Liver (tissue), 10 donors: ENCODE measurements at places on chromosomes 1 and 21. TPM values are rescaled to one million over a fixed set of nuclear protein-coding genes. Genes with fewer than 3 reads are reported as not detected.

SLC44A5 gene
- 1.1 TPM for total RNA-seq

GUCA2B gene
- total RNA-seq: not detected

DAB1 gene
- total RNA-seq: 1.7 TPM

TBX19 gene
- total RNA-seq: 0.92 TPM
